Right ventricle myocardium superior (tissue), 1 donor: ENCODE measurements at places on chromosomes 2 and 18. TPM values are rescaled to one million over a fixed set of nuclear protein-coding genes. Genes with fewer than 3 reads are reported as not detected.

ZNF521 gene
- total RNA-seq = 24.5 TPM

RIT2 gene
- not detected for total RNA-seq

AGAP1 gene
- total RNA-seq = 25.4 TPM

TSPYL6 gene
- total RNA-seq = not detected

RSAD2 gene
- total RNA-seq = 3.4 TPM

MAL gene
- 5.5 TPM for total RNA-seq

CNGA3 gene
- total RNA-seq = not detected

G6PC2 gene
- total RNA-seq = not detected

DDX18 gene
- total RNA-seq = 22.1 TPM

GPR45 gene
- not detected for total RNA-seq

CPSF3 gene
- 14.0 TPM for total RNA-seq

THSD7B gene
- 0.59 TPM for total RNA-seq

IMPA2 gene
- 85.8 TPM for total RNA-seq

DES gene
- total RNA-seq = 12,920 TPM

TRIB2 gene
- 32.1 TPM for total RNA-seq

PTH2R gene
- total RNA-seq = not detected

ZC3H6 gene
- 18.7 TPM for total RNA-seq

CELF4 gene
- total RNA-seq = 0.19 TPM

ARHGAP28 gene
- 1.1 TPM for total RNA-seq

ADNP2 gene
- 6.8 TPM for total RNA-seq

LAMA1 gene
- total RNA-seq = 0.05 TPM
